ENCODE measurements at places on chromosomes 13 and 19.

DNA sequence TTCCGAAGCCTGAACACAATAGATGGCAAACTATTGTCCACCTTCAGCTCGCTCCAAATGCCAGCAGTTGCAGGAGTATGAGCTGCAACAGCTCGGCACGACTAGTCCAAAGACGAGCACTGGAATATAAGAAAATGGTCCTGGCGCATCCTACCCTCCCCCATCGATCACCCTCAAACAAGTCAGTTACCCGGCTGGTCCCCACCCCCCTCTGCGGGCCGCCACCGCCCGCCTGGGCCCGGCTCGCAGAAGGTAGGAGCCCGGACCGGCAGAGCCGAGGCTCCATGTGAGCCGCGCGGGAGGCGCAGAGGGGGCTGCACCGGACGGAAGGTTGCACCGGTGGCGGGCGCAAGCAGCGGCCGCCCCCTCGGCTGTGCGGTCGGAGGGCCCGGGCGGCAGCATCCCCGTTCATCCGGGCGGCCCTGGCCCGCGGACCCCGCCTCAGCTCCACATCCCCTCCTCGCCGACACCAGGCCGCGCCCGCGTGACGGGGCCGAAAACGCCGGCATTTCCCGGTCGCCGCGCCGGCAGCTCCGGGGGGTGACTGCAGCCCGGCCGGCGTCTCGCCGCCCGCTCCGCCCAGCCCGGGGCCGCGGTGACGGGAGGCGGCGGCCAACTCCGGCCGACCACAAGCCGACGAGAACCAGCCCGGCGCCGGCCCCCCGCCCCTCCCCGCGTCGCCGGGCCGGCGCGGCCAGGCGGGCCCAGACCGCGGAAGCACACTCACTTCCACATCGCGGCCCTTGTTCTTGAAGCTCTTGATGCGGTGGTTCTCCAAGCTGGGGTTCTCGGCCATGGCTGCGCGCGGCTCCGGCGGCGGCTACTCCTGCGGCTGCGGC is 552 bp downstream of the KPNA3 start:
- peak; percentile 66 for DNase-seq

DNA sequence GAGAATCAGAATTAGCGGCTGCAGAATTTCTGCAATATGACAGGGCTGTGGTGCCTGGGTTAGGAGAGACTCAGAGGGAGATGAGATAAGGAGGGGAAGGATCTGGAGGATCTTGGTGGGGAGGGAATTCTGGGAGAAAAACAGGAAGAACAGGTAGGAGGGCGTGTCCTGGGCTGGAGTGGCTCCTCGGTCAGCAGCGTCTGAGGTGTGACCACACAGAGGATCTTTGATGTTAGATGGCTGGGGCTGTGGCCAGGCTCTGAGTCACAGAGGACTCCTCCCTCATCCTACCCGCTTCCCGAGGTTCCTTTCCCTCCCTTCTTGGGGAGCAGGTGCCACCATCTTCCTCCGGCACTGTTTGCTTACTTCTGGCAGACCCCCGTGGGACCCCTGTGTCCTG is 6.4 kb upstream of the KLK6 start:
- DNase-seq, result peak; percentile 91

DNA sequence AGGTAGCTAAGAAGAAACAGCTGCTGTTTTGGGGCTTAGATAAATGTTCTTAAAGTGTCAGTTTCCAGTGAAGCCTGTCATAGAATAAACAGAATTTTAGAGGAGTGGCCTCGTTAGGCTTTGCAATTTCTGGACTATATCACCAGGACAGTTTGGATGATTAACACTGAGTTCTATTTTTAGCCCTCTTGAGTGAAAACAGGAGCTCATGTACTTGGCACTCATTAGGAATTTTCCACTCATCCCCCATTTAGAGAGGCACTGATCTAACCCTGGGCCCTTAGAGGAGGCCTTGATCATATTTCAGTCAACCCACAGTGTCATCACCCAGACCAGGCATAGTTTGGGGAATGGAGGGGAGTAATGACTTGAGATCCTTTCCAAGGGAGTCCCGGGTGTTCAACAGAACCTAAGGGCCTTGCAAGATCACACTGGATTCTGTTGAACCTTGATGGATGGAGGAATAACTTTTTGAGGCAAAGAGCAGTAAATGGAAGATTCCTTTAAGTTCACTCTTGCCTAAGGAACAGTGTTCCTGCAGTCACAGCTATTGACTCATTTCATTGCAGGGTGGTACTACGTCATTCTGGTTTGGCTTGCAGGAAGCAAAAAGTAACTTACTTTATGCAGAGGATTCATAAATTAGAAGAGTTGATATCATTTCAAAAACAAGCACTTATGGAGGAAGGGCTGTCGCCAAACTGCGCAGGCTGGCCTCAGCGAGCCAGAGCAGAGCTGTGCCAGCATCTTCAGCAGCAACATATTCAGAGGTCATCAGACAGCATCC is 160.2 kb downstream of the SLC7A1 start:
- DNase-seq, result peak; percentile 10

DNA sequence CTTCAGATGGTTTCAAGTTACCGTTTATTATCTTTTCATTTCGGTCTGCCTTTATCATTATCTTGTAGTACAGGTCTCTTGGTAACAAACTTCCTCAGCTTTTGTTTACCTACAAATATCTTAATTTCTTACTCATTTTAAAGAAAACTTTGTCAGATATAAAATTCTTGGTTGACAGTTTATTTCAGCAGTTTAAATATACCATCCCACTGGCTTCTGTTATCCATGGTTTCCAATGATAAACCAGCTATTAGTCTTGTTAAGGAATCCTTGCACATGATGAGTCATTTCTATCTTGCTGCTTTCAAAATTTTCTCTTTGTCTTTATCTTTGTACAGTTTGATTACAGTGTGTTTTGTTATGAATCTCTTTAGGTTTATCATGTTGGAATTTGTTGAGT is 308.3 kb upstream of the SPRY2 start:
- DNase-seq, result no peak

DNA sequence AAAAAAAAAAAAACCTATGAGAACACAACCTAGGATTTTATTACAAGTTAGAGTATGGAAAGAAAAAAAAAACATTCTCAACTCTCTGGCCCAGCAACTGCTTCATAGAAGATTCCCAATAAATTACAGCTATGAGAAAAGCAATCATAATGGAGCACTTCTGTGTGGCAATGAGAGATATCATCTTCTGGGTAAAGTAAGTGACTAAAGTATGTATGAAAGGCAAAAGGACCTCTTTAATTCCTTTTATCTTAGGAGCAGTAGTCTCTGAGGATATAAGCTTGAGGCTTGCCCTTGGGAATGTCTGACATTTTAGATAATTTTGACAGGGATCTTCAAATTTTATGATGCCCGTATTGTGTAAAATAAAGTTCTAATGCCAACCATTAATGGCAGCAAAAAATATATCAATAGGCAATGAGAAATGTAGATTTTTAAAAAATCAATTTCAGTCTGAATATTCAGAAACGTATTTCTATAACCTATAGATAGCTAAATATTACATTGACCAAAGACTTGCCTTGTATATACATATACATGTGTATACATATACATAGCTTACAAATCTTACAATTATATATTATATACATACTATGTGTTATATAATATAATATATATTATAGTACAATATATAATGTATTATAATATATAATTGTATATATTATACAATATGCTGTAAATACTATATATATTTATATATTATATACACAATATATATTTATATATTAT is 823.9 kb upstream of the SLITRK1 start:
- DNase-seq, result no peak

GRCh38 chr13:64680739-64681138 is 2549.4 kb downstream of the PCDH9 start:
- DNase-seq, result no peak

- no peak for DNase-seq
These were observed 146.9 kb upstream of the SLC10A2 start for GRCh38 chr13:103213152-103213551.

GRCh38 chr19:39240421-39240820 is 4.4 kb downstream of the IFNL3 start:
- no peak for DNase-seq

DNA sequence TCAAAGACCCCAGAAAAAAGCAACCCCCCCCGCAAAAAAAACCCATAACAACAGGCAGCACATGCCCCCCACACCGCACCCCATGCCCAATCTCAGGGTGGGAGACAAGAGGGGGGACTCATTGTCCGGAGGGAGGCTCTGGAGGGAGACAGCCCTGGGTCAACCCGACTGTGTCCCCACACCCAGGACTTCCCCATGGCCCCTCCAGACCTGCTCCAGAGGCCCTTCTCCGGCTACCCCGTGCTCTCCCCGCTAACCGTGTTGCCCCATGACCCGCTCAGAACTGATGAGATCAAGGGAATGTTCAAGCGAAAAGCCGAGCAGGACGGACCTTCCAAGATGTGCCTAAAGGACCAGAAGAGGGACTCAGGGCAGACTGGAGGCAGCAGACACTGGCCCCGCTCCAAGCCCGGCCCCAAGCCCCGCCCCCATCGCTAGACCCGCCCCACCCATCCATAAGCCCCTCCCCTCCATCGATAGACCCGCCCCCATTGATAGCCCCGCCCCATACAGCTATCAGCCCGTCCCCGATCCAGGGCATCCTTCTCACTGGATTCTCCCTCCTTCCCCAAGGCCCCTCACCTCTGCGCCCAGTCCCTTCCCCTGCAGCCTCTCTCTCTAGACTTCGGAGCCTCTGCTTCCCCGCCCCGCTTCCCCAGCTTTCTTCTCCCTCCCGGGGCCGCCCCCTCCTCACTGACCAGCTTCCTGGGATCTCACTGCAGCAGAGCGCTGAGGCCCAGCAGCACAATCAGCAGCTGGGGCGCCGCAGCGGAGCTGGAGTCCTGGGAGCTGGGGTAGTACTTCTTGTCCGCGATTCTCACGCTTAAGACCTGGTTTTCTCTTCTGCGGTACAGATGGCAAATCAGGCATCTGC is 2.2 kb downstream of the BST2 start:
- DNase-seq, result peak; percentile 75

DNA sequence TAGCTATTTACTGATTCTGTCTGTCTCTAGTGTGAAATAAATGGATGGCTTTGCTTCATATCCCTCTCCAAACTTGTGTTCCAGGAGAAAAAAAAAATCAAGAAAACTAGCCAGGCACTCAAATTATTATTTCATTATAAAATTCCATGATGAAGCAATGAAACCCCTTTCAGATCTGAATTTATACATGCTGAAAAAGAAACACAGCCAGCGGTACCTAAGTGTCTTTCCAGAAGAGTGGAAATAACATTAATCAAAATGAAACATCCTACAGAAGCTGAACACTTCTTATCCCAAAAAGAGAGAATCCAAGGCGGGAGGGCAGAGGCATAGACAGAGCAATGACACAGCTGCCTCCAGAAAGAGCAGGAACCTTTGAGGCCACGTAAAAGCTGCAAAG is 15.9 kb downstream of the ENOX1 start:
- no peak for DNase-seq

- no peak for DNase-seq
These were observed 2.7 kb upstream of the RASAL3 start for GRCh38 chr19:15466851-15467733.

- DNase-seq, result peak; percentile 78
These were observed 89.4 kb downstream of the DPF1 start for GRCh38 chr19:38134540-38135149.

GRCh38 chr19:4492337-4493103 is 20.4 kb downstream of the HDGFL2 start:
- DNase-seq, result no peak

DNA sequence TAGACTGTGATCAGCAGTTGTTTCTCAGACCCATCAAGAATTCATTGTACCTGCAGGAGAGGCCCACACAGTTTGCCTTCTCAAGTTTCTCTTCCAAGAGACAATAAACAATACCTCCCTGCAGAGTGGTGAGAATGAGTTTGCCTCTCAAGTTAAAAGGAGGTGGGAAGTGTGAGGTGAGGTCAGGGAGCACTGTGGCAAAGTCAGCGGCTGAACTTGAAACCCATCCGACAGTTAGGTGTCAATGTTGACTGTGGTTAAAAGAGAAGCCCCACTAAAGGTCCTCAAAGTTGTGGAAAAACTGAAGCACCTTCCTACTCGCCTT is 72.9 kb upstream of the TSC22D1 start:
- DNase-seq, result peak; percentile 52
